ENCODE measurements at places on chromosomes 3 and 15. TPM values are rescaled to one million over a fixed set of nuclear protein-coding genes. Genes with fewer than 3 reads are reported as not detected.

ZBTB20 gene
- 12.5 TPM for total RNA-seq

TMEM212 gene
- total RNA-seq, result not detected

PEX5L gene
- total RNA-seq, result not detected

LRRC2 gene
- under 0.01 TPM for total RNA-seq

DNAH12 gene
- total RNA-seq, result under 0.01 TPM

SKOR1 gene
- total RNA-seq, result under 0.01 TPM

DMXL2 gene
- total RNA-seq, result 12.6 TPM

UBA3 gene
- total RNA-seq, result 59.2 TPM

GUCA1C gene
- not detected for total RNA-seq

SLC24A1 gene
- 21.5 TPM for total RNA-seq

TGM5 gene
- not detected for total RNA-seq

MYO5C gene
- total RNA-seq, result 13.0 TPM

- DNase-seq, result no peak
These were observed 5.6 kb upstream of the ARL8B start for GRCh38 chr3:5116538-5116937.

GRCh38 chr3:12371525-12372140 lies 82.8 kb downstream of the PPARG start:
- DNase-seq, result peak; percentile 46

- DNase-seq, result no peak
These were observed 10.3 kb downstream of the RASGRP1 start for GRCh38 chr15:38554354-38554753.

GRCh38 chr15:90929246-90930019 lies 2.9 kb downstream of the HDDC3 start:
- no peak for DNase-seq

DNA sequence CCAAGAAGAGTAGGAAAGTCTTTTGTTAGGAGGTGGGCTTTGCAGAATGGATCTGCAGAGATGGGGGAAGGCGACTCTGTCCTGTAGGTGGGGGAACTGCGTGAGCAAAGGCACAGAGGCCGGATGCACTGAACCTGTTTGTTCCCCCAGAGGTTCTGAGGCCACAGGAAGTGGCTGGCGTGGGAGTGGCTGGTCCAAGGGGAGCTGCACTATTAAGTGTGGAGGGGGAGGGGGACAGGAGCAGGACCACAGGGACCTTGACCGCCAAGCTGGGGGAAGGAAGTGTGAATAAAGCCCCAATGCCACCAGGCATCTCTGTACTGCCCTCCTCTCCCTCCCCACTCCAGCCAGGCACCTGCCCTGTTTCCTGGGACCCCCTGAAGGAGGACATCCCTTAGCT lies 51.8 kb downstream of the CYP11A1 start:
- peak; percentile 10 for DNase-seq

GRCh38 chr3:189303584-189303983 lies 131.8 kb downstream of the TPRG1 start:
- no peak for DNase-seq

DNA sequence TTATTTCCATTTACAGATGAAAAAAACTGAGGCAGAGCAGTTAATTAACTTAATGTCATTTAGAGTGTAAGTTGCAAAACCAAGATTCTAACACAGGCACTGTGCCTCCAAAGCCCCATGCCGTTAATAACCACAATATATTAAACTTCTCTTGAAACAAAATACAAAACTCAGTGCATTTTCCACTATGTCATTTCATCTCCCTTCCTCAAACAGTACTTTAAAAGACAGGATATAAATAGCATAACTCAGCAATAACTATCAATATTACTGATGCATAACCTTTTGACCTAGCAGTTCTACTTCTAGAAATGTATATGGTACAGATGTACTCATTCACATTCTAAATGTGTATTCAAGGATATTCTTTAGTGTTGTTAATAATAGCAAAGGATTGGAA lies 5.1 kb upstream of the TASOR start:
- DNase-seq, result no peak

- no peak for DNase-seq
These were observed 63.7 kb upstream of the ULK4 start for GRCh38 chr3:42025370-42026138.

DNA sequence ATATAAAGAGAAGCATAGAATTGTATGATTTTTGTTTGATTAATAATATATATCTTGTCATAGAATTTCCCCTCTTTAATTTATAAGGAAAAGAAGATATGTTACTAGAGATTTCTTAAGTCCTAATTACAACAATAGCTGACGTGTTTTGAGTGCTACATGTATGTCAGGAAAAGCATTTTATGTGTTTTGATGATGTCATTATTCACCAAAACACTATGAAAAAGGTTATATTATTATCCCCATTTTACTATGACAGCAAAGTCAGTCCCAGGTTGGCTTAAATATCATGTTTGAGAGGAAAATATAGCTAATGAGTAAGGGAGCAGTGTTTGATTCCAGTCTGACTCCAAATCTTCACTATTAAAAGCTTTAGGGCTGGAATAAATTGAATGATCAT lies 428.4 kb upstream of the GOLIM4 start:
- DNase-seq, result no peak

DNA sequence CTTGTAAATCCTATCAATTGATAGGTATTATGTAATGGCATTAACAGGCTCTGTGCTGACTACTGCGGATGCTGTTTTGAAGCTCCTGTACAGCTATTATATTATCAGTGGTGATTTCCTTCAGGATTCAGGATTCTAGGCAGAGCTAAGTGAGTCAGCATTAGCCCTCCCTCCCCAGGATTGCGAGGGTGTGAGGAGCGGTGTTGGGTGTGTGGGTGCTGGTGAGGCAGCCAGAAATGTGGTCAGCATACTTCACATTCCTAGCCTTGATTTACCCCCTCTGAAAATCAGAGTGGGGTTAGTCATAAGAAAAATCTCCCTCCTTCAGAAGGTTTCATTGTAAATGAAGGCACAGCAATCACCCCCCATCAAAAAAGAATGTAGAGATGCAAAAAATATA lies 72.5 kb downstream of the SNTN start:
- DNase-seq, result no peak

GRCh38 chr15:29196290-29196689 lies 73.3 kb downstream of the NSMCE3 start:
- no peak for DNase-seq

DNA sequence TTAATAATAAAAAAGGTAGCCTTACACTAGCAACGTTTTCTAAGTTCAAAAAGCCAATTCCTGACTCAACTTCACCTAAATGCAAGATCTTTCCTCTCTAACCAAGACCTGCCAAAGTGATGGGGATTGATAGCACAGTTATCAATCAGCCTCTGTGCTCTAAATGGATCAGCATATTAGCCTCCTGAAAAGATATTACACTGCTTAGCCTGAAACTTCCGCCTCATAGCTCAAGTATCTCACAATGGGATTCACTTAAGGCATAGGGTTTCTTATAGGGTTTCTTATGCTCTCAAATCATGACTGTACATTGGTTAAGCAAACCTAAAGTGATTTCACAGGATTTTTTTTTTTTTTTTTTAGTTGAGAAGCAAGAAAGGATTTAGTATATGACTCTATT lies 436 bp upstream of the SLC9A9 start:
- no peak for DNase-seq

DNA sequence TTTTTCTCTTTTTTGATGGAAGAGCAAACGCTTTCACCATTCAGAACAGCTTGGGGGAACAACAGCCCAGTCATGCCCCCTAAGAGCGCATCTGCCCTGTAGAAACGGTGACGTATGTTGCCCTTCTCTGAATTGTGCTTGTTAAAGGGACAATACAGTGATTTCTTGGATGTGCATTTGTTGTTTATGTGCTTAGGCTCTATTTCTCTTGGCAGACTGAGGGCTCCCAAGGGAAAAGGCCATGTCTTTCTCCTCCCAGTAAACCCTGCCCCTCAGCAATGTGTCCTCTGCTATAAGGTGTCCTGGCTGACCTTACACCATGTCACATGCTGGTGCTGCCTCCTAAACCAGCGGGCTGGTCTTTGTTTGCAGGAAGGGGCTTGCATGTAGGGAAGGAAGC lies 346.1 kb downstream of the EPHB1 start:
- DNase-seq, result no peak

- DNase-seq, result no peak
These were observed 894.0 kb downstream of the ROBO2 start for GRCh38 chr3:77933926-77934325.

DNA sequence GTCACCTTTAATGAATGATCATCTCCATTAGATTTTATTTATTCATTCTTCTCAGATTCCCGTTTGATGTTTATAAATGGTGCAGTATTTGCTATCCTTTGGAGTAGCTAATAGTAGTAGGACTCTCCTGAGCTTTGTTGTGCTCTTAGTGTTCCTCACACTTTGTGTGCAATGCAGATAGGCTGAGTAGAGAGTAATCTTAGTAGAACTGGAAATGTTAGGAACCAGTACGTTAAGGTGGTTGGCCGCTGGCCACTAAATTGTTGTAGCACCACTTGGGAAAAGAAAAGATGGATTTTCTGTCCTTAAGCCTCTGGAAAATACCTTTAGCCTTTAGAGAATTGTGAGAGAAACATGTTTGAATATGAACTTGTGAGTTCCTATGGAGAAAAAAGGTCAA lies 19.9 kb upstream of the EBLN2 start:
- no peak for DNase-seq

DNA sequence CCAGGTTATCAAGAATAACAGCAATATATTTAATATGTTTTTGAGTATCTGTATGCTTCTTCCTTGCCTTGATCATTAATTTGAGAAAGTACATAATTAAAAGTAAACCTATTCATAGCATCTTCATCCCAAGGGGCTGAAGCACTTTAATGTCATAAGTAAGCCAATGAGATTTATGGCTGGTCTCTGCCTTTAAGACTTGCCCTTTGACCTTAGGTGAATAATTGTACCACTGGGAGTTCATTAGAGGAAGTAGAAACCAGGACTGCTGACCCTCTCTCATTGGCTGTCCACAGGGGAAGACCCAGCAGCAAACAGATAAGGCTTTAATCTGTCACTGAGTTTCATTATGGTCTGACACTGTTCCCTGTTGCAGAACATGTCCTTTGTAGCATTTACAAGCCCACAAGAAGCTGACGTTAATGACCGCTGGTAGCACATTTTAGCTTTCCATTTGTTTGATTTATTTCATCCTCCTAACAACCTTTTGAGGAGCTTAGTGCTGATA lies 16.3 kb upstream of the ERC2 start:
- DNase-seq, result no peak

- DNase-seq, result peak; percentile 46
These were observed 21.4 kb upstream of the NR2C2 start for GRCh38 chr3:14925729-14926591.

- DNase-seq, result no peak
These were observed 147.2 kb downstream of the EPHA6 start for GRCh38 chr3:96961576-96961975.

All from dermis microvascular lymphatic vessel endothelial cell (primary cell).